ENCODE measurements at places on chromosomes 11 and 22.

DNA sequence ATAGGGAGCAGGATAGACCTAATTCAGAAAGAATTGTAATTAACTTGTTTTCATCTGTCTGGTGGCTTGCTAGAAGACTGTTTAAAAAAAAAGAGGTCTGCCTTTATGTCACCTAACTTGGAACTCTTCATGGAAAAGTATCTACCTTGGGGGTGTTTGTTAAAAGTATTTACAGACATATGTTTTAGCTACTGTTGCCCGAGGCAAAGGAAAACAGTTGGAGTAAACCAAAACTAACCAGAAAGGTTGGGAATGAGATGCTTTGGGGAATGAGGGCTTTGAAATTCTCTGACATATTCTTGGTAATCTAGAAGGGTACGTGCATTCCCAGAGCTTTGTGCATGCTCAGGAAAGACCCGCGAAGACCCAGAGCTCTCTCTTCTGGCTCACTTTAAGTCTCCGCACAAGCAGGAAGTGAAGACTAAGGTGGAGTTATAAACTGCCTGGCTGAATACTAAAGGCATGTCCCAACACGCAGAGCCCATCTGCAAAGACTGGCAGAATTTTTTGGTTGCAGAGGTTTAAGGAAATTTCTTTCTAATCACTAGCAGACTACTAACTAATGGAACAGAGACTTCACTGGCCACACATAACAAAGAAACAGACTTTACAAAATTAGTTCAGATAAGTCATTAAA is 33.2 kb downstream of the HIKESHI start:
- DNase-seq: no peak

GRCh38 chr22:20090730-20091240 is 10.7 kb downstream of the DGCR8 start:
- DNase-seq: no peak

DNA sequence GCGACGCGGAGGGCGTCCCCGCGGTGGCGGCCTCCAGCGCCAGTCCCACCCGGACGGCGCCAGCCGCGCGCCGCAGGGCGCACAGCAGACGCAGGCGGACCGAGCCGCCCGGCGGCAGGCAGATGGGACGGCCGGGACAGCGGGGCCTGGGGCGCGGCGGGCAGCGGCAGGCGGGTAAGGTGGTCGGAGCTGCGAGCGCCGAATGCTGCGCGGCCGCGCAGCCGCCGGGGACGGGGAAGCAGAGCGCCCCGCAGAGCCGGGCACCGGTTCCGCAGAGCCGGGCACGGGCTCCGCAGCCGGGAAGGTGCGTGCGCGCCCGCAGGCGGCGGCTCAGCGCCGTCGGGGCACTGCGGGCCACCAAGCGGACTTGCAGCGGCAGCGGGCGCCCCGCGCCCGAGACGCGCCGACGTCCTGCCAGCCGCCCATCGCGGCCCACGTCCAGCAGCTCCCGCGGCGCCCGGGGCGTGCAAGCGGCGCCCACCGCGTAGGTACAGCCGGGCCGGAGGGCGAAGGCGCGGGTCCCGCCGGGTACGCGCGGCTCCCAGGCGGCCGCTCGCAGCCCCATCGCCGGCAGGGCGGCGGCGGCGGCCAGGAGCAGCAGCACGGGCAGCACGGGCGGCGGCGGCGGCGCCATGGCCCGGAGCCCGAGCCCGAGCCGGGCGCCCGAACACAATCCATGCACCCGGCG is 739 bp downstream of the CELSR1 start:
- DNase-seq: no peak

- DNase-seq: no peak
These were observed 1063.8 kb upstream of the CNTN5 start for GRCh38 chr11:97956904-97957303.

- no peak for DNase-seq
These were observed 53.2 kb upstream of the NECTIN1 start for GRCh38 chr11:119782006-119782738.

GRCh38 chr22:48644108-48644507 is 1183.6 kb downstream of the BRD1 start:
- DNase-seq: no peak

- DNase-seq: no peak
These were observed 541.7 kb downstream of the NTM start for GRCh38 chr11:131912134-131912533.

DNA sequence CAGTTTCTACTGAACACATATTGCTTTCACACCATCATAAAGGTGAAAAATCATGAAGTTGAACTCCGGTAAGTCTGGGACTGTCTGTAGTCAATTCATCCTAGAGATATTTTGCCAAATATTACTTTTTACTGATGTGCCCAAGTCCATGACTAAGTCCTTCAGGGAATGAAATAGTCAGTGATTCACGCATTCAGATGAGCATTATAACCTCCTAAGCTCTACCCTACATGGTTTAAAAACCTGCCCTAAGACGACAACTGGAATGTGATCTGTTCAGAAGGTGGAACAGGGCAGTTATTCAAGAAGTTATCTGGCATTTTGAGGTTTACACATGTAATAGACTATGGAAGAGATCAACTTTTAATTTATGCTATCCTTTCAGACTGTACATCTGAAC is 125.6 kb downstream of the TRPC6 start:
- no peak for DNase-seq

- DNase-seq: no peak
These were observed 465.5 kb downstream of the INSC start for GRCh38 chr11:15580056-15580774.

DNA sequence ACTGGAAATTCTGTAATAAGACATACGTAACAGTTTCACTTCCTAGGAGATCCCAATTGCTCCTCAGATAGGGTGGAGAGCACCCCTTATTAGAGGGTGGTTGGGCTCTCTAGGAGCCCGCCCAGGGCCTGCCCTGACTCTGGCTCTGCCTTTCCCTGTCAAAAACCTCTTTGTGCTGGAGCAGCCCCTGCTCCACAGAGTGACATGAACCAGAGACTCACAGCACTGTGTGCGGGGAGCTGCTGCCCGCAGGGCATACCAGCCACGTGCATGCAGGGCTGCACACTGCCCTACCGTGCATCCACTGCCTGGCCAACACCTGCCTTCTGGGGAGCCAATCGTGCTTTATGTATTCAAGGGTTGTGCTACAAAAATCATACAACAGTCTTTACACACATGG is 24.3 kb downstream of the KCNQ1OT1 start:
- no peak for DNase-seq

- DNase-seq: no peak
These were observed 2.3 kb downstream of the TKFC start for GRCh38 chr11:61335355-61335710.

DNA sequence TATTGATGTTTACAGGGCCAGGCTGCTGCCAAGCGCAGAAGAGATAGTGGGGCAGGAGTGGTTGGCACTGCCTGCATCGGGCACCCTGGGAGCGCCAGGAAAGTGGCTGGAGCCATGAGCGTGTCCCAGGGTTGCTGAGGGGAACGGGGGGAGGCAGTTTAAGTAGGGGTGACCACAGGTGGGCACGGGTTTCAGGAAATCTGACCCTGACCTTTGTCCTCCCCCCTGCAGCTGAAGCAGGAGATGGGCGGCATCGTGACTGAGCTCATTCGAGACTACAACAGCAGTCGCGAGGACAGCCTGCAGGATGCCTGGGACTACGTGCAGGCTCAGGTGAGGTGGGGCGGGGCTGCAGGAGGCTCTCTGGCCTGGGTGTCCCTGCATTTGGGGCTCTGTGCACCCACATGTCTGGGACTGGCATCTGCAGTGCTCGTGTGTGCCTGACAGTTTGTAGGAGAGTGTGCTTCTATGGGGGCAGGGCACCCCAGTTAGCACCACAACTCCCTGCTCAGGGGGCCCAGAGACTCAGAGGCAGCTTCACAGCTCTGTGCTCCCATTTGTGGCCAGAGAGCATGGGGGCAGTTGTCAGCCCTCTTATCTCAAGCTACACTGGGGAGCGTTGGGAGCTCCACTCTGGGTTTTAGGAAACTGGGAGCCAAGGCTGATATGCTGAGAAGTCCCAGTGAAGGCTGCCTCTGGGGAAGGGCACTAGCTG is 49.7 kb downstream of the CD82 start:
- no peak for DNase-seq

Measured in nucleus accumbens (tissue), 56 donors.